ENCODE measurements at places on chromosomes 3 and 15.

- DNase-seq: no peak
Measured at GRCh38 chr3:15220661-15221060, 14.6 kb downstream of the CAPN7 start.

DNA sequence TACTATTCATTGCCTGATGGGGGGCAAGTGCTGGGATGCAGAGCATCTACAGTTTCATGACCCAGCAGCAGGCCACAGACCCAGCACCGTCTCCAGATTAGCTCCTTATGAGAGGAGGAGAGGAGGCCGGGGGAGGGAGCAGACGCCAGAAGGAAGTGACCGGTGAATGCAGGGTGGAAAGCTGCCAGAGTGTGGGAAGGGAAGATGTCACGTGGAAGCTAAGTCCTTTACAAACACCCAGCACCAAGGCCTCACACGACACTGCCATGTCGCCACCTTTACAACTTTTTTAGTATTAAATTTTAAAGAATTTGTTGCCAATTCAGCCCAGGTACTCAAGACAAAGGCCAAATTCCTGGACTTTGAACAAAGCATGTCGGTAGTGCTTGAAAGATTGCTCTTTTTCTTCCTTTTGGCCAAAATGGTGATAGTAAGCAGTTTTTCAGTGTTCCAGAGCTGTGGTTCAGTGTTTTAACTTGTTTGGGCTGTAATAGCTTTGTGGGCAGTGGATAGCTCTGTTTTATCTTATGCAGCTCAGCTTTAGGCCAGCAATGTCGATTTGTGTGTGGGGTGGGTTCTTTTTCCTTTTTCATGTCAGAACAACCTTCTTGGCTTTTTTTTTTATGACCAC, 58.2 kb downstream of the ZBTB38 start:
- DNase-seq: no peak

- no peak for DNase-seq
Measured at GRCh38 chr15:77675806-77676415, 43.2 kb upstream of the LINGO1 start.

- peak; percentile 53 for DNase-seq
Measured at GRCh38 chr3:13115991-13116390, 42.8 kb upstream of the IQSEC1 start.

Data from spleen (tissue), 13 donors.